ENCODE measurements at places on chromosomes 2 and 18.

GRCh38 chr2:119432851-119433522 lies 1.3 kb downstream of the TMEM37 start:
- no peak for DNase-seq

- no peak for DNase-seq
Observed at GRCh38 chr2:133581010-133581760, 12.9 kb upstream of the NCKAP5 start.

DNA sequence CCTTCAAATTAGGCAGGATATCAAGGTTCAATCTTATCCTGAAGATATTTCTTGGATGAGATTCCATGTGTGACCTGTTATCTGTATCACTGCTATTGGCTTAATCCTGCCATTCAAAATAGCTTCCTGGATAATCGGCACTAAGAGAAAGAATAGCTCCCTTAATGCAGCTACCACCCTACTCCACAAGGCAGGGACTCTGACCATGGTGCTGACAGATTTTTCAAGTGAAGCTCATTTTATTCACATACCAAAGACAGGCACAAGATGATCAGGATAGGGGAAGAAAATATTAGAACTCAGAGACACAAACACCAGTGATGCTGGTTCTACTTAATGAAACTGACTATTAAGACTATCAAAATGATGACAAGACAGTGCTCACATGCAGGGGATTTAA lies 74.9 kb downstream of the ORC4 start:
- peak; percentile 21 for DNase-seq

GRCh38 chr2:230343747-230344146 lies 16.8 kb downstream of the SP140L start:
- DNase-seq = no peak

GRCh38 chr18:57807336-57808117 lies 4.4 kb upstream of the ATP8B1 start:
- DNase-seq = no peak

GRCh38 chr18:74064510-74064909 lies 83.1 kb downstream of the FBXO15 start:
- DNase-seq = no peak

DNA sequence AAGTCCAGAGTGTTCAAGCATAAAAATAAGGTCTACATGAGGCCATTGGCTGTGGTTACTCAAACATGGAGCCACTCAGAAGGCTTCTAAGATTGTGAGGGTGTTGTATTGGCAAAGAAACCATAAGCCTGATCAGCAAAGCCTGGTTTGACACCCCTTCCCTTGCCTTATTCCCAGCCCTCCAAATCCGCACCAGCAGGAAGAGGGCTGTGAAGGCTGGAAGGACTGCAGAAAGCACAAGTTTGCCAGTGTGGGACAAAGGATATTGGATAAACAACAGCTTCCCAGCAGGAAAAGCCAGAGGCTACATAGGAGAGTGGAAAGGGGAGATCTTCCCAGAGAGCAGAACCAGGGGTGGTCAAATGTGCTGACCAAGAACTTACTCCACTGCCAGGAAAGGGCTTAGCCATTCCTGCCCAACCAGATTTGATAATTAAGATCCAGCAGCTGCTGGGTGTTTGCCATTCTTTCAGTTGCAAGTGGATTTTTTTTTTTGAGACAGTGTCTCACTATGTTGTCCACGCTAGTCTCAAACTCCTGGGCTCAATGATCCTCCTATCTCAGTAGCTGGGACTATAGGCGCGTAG lies 1.5 kb upstream of the PRKAG3 start:
- DNase-seq = no peak

DNA sequence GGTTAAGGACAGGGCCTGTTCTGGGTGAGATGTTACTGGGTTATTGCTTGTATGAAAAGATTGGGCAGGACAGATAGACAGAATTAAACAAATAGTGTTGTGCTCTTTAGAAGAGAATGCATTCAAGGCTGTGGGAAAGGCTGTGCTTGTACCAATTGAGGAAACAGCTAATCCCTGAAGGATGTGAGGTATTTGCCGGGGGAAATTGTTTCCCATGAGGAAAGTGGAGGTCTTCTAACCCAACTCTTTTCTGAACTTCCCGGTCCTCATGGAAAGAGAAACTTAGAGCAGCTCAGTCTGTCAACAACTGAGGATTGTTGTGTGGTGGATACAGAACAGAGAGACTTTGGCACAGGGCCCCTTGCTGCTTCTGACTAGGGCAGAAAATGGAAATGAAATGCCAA lies 9.5 kb downstream of the SLC1A4 start:
- DNase-seq = no peak

GRCh38 chr18:59561612-59562011 lies 135.6 kb downstream of the CCBE1 start:
- DNase-seq = no peak

- no peak for DNase-seq
Observed at GRCh38 chr2:74891136-74891764, 57.3 kb downstream of the HK2 start.

- peak; percentile 49 for DNase-seq
Observed at GRCh38 chr2:9820020-9820973, 23.0 kb upstream of the TAF1B start.

GRCh38 chr2:117738991-117739839 lies 75.3 kb upstream of the DDX18 start:
- no peak for DNase-seq

DNA sequence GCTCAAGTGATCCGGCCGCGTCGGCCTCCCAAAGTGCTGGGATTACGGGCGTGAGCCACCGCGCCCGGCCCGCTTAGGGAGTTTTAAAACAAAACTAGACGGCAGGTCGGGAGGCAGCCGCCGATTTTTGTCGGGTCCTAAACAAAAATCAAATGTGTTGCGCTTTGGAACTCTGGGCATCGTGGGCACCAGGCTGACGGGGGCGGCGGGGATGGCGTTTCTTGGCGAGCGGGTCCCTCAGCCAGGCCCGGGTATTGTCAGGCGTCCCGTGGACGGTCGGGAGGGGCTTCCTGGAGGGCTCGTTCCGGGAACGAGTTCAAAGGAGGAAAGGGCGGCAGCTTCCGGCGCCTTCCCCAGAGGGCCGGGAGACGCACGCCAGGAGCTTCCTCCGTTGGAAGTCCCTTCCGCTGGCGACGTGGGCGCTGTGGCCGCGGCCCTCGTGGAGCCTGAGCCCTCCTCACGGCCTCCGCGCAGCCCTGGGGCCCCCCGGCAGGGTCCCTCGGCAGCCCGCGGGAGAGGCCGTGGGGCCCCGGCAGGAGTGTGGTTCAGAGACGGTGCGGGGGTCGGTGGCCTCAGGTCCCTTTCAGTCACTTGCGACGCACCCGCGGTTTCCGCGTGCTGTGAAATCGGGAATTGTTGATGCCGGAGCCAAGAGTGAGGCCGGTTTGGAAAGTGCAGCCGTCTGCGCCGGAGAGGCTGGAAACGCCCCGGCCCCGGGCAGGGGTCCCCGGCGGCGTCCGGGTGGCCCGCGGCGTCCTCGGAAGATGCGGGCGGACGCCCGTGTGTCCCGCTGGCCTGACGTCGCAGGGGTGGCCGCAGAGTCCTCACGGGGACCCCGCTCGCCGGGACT lies 59.3 kb downstream of the EMILIN2 start:
- DNase-seq = no peak

- DNase-seq = no peak
Observed at GRCh38 chr2:128405981-128406613, 87.4 kb upstream of the HS6ST1 start.

- DNase-seq = peak; percentile 65
Observed at GRCh38 chr18:55546851-55547704, 40.9 kb downstream of the TCF4 start.

DNA sequence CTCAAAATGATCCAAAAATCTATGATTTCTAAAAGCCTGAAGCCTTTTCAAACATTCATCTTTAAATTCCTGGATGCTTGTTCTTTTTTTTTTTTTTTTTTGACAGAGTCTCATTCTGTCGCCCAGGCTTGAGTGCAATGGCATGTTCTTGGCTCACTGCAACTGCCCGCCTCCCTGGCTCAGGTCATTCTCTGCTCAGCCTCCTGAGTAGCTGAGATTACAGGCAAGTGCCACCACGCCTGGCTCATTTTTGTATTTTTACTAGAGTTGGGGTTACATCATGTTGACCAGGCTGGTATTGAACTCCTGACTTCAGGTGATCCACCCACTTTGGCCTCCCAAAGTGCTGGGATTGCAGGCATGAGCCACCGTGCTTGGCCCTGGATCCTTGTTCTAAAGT lies 649.5 kb downstream of the XIRP2 start:
- no peak for DNase-seq

DNA sequence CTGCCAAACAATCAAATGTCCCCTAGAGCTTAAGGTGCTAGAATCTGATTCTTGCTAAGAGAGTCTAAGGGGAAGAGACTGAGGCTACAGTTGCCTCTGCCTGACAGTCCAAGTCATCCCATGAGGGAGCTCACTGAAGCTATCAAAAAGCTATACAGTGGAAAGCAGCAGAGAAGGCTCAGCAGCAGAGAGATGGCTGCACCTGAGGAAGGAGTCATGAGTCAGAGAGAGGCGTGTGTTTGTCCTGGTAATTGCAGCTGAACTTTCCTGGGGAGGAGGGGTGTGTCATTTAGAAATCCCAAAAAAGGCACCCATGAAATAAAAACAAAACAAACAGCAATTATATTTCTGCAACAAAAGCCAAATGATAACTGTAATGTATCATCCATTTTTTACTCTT lies 305.2 kb upstream of the UBE2E3 start:
- DNase-seq = no peak

DNA sequence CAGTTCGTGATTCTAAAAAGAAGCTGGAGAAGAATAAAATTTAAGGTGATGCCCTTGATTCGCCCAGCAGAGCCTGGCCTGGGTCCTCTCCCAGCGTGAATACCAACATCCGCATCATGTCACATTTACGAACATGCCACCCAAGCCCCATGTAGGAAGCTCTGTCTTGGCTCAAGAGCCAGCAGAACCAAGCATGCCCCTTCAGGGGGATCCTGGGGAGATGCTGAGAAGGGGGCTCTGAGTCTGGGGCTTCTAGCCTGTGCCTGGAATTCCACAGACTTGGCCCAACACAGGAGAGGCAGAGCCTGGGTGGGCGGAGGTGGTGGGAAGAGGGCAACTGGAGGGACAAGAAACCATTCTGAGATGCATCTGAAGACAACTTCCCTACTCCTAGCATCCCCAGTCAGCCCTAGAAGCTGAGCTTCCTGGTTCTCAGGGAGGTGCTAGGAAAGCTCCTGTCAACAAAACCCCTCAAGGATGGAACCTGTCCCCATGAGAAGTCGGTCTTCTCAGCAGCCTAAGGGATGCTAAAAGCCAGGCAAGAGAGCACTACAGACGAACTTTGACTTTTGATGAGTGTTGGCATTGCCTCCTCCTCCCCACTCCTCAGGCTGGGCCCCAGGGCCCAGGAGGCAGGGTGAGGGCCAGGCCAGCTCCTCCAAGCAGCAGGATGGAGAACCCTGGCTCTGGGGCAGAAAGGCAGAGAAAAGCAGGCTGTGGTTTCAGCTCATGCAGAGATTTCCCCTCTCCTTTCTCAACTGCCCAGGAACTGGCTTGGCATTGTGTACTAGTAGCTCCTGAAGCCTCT lies 57.9 kb downstream of the POLR1A start:
- no peak for DNase-seq

GRCh38 chr18:2699001-2699400 lies 43.5 kb downstream of the SMCHD1 start:
- no peak for DNase-seq

- no peak for DNase-seq
Observed at GRCh38 chr2:42754021-42754775, 9.7 kb downstream of the OXER1 start.

DNA sequence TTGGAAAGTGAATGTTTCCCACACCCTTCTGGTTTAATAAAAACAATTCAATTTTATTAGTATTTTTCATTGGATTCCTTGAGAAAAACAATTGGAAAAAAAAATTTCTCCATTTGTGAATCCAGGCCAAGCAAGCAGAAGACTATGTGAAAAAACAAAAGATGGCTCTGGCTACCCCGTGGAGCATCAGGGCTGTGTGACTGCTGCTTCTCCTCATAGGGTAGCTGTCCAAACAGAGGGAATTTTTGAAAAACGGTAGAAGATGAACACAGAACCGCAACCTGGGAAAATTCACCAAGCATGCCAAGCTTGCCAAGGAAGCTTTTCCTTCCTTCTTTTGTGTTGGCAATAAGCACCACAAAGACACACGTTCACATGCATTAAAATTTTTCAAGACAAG lies 71.3 kb upstream of the ACVR2A start:
- no peak for DNase-seq

DNA sequence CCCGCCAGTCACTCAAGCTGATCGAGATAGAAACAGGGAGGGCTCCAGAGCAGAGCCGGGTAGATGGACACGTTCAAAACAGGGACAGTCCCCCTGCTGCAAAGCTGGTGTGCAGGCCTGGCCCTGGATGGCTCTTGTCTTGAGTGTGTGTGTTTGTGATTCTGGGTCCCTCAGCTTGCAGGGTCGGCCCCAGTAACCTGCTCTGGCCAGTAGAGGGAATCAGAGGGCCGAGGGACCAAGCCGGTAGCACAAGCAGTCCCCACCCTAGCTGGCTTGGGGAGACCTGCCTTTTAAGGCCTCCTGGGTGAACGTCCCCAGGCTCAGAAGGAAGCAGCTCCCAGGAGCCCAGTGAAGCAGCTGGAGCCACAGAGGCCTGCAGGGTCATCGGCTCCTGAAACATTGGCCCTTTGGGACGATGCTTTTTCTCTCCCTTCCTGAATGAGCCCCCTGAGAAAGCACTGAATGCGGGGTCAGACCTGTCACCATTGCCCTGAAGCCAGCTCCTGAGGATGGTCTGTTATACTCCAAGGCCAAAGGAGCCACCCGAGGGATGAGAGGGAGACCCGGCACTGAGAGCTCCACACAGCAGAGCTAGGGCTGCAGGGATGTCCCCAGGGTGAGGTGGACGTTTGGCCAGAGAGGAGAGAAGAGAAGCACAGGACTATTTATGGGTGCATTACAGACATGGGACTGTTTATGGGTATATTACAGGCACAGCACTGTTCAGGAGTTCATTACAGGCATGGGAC lies 15.4 kb upstream of the MLPH start:
- no peak for DNase-seq

GRCh38 chr2:239881561-239882320 lies 143.4 kb downstream of the NDUFA10 start:
- no peak for DNase-seq

GRCh38 chr2:157838442-157839161 lies 37.5 kb downstream of the ACVR1 start:
- DNase-seq = peak; percentile 88

DNA sequence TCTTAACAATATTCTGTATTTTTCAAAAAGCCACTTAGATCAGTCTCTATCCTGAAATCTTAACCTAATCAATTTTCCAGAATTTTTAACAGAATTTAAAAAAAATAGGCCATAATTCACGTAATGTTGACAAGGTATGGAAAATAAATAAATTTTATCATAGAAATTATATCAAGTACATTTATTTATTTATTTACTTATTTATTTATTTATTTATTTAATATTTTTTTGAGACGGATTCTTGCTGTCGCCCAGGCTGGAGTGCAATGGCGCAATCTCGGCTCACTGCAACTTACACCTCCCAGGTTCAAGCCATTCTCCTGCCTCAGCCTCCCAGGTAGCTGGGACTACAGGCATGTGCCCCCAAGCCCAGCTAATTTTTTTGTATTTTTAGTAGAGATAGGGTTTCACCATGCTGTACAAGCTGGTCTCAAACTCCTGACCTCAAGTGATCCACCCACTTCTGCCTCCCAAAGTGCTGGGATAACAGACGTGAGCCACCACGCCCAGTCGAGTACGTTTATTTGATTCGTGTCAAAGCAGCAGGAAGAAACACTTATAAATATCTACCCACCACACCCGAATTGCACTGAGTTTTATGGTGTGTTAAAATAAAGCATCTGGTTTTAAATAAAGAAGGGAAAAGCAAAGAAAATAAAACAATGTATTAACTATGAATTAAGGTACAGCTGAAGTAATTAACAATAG lies 60.1 kb downstream of the DSC3 start:
- DNase-seq = no peak

All from renal cortical epithelial cell (primary cell).